Adrenal gland (tissue), 19 donors: ENCODE measurements at places on chromosomes 3 and 15. TPM values are rescaled to one million over a fixed set of nuclear protein-coding genes. Genes with fewer than 3 reads are reported as not detected.
A peak's percentile ranks its signal among the peaks of the same experiment; 100 is the strongest.

DNA sequence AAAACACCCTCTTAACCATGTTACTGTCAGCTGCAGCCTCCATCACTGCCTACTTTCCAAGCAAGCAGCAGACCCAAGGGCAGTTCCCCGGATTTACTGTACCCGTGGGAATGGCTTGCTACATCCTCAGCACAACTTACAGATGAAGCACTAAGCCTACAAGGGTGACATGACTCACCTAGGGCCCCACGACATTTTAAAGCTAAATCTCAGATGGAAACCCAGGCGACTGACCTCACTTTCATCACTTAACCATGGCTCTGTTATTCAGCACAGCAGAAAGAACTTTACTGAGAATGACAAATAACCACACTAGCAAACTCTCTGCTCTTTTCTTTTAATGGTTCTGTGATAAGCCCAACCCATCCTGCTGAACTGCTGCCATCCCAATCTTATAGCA lies 65.6 kb downstream of the SUMF1 start:
- DNase-seq, result no peak

GRCh38 chr15:27025481-27025966 lies 54.5 kb downstream of the GABRG3 start:
- no peak for DNase-seq

DNA sequence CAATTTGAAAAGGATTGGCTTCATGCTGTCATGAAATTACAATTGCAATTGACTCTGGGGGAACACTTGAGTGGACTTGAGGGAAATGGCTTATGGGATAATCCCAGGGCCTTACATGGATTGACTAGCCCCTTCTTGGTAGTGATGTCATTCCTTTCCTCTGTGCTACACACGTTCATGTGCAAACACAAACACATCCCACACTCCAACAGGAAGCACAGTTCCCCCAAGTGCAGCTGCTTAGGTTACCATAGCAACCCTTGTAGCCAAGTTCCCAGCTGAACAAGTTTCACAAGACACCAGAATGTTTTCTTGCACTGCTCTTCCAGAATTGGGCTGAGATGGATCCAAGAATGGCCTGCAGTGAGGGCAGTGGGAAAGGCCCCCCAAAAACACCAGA lies 217.0 kb downstream of the ZNF621 start:
- peak; percentile 4 for DNase-seq

Gene SLC24A5
- not detected for total RNA-seq

Gene GLDN
- 8.8 TPM for total RNA-seq
